Muscle of leg (tissue), 16 donors: ENCODE measurements at places on chromosomes 13 and 19. TPM values are rescaled to one million over a fixed set of nuclear protein-coding genes. Genes with fewer than 3 reads are reported as not detected.
A peak's percentile ranks its signal among the peaks of the same experiment; 100 is the strongest.

DNA sequence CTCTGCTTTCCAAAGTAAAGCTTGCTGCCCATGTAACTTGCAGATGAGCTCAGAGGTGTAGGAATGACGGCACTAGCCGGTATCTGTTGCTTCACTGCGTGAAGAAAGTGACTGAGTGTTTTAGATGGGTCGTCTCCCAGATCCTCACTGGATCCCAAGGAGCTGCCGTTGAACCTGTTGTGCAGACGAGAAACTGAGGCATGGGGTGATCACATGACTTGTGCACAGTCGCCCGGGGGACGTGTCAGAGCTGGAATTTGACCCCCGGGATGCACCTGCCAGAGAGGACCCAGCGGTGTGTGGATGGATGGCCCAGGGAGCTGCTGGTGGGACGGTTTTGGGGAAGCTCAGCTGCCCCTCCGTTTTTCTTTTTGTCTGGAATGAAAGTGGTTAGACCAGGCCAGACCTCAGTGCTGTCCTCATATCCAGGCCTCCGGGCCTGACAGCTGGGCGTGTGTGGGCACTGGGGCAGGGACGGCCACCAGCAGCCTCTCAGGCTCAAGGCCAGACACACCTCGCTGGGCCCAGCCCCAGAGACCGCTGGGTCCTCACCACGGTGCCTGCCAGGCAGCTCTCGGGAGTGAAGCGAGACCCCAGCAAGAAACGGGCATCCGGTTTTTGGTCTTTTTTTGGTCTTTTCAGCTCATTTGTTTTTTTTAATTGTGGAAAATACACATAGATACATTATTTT, 12.5 kb downstream of the ARID3A start:
- no peak for DNase-seq

DNA sequence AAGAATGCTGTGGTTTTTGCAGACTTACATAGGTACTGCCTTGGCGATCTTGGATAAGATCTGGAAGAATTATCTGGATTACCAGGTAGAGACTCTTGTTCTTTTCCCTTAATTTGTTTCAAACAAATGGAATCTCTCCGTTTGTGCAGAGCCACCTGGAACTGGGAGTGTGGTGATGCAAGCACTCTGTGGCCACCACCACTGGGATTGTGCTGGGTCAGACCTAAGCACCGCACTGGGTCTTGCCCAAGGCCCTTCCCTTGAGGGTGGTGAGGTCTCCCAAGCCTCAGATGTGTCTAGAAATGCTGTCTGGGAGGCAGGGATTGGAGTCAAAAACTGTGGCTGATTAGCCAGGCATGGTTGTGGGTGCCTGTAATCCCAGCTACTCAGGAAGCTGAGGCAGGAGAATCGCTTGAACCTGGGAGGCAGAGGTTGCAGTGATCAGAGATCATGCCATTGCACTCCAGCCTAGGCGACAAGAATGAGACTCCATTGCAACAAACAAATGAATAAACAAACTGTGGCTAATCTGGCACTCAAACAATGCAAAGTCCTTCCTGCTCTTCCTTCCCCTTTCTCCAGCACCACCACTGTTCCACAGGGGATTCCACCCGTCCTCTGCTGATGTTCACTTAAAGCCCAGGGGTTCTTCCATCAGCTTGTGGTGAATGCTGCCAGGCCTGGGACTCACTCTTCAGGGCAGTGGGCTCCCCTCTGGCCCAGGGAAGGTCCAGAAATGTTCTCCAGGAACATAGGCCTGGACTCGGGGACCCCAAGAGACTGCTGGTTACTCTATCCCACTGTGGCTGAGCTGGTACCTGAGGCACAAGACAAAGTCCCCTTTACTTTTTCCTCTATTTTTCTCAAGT, 10.8 kb upstream of the CEACAM1 start:
- no peak for DNase-seq

GRCh38 chr19:8046569-8047165, 5.9 kb upstream of the CCL25 start:
- DNase-seq = no peak

- peak; percentile 5 for DNase-seq
These were observed 1116.1 kb downstream of the PCDH9 start for GRCh38 chr13:66113882-66114526.

DNA sequence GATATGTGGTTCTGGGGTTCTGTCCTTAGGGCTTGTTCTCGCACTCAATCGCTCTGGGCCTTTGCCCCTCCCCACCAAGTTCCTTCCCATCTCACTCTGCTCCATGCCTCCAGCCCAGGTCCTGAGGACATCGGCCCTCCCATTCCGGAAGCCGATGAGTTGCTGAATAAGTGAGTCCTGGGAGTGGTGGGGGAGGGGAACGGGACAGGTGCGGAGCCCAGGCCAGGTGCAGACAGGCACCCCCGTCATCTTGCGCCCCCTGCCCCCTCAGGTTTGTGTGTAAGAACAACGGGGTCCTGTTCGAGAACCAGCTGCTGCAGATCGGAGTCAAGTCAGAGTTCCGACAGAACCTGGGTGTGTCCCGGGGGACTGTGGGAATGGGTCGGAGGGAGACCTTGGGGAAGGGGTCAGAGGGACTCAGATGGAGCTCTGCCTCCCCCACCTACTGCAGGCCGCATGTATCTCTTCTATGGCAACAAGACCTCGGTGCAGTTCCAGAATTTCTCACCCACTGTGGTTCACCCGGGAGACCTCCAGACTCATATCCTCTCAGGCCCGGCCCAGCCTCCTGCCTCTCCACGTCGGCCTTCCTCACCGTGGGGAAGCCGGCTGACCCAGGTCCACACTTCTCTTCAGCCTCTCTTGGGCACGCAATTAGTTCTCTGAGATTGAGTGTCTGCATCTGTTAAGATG, 10.1 kb downstream of the FUZ start:
- peak; percentile 49 for DNase-seq

GRCh38 chr13:20232556-20233277, 598 bp upstream of the GJB6 start:
- no peak for DNase-seq

GRCh38 chr13:77425705-77426104, 98.8 kb upstream of the MYCBP2 start:
- no peak for DNase-seq

- no peak for DNase-seq
These were observed 34.2 kb downstream of the COMP start for GRCh38 chr19:18756896-18757295.

The ZNF880 gene
- polyA plus RNA-seq = 16.6 TPM

The SMIM44 gene
- polyA plus RNA-seq = not detected
